ENCODE measurements at places on chromosomes 6 and 20. TPM values are rescaled to one million over a fixed set of nuclear protein-coding genes. Genes with fewer than 3 reads are reported as not detected.

CENPQ gene
- total RNA-seq, result 5.2 TPM

HLA-DRA gene
- total RNA-seq, result not detected

SLCO4A1 gene
- 2.2 TPM for total RNA-seq

ME1 gene
- 14.3 TPM for total RNA-seq

Data from mesangial cell (primary cell).